ENCODE measurements at places on chromosomes 11 and 22.

DNA sequence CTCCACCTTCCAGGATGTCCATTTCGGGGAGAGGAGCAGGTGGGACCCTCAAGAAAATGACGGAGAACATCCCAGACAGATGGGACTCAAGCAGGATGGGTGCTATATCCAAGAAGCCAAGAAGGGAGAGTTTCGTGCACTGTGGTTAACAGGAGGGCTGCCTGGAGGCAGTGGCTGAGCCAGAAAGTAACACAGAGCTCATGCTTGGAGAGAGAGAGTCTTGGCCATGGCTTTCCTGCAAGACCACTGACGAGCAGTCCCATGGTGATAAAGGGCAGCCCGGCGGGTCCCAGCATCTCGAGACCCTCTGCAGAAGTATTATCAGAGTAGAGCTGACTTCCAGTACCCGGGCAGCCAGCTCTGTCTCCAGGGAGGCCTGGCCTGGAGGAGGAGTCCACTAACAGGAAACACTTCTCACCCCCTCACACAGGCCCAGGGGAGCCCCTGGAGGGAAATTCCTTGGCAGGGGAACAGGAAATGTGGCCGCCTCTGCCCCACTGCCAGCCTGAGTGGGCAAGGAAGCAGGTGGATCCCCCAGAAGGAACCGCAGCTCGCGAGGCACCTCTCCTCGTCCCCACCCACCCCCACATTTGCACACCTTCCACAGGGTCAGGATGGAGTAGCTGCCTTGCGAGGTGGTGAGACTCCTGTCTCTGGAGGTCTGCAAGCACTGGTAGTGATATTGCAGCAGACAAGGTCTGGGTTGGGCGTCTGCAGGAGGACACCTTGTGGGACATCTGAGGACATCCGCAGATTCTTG is 32.2 kb downstream of the CYTH4 start:
- DNase-seq: no peak

DNA sequence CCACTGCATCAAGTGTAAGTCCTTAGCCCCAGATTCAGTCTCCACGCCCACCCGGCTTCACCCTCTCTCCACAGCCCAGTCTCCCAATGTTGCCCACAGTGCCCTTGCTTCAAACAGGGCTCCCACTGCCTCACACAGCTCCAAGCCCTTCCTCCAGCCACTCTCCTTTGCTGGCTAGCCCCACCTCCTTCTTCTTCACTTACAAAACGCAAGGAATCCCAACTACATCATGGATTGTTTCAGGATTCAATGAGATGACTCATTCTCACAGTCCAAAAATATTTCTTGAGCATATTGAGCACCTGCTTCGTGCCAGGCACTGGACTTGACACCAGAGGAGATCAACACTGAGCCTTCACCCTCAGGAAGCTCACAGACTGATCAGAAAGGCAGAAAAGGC is 533.5 kb downstream of the BUD13 start:
- no peak for DNase-seq

GRCh38 chr22:39985383-39986035 is 9.2 kb upstream of the FAM83F start:
- no peak for DNase-seq

- DNase-seq: no peak
Measured at GRCh38 chr11:76798202-76798581, 15.0 kb downstream of the TSKU start.

DNA sequence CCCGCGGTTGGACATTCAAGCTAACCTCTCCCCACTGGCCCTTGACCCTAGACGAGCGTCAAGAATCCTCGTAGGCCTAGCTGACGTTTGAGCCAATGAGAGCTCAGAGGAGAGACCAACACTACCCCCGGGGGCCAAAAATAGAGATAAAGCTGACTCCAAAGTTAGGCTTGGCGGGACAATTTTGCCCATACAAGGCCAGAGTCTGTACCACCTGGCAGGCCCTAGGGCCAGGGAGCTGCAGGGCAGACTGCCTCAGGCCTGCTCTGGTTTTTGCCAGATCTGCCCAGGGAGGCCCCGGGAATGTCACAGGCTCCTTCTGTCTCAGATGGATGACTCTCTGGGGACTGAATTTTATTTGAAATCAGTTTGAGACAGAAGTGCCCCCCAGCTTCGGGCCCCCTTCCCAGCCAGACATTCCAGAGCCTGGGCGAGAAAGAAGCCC is 40.8 kb upstream of the ACCSL start:
- no peak for DNase-seq

DNA sequence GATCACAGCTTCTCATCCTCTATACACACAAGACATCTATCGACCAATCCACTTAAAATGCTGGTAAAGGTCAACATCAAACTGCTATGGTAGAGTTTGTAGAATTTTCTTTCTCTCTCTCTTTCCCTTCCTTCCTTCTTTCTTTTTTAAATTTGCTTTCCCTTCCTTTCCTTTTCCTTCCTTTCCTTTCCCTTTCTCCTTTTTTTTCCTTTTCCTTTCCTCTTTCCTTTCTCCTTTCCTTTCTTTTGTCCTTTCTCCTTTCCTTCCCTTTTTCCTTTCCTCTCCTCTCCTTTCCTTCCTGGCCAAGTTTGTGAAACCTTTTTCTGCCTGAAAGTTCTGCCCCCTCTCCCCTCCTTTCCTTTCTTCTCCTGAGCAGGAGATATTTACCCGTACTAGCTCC is 3.1 kb downstream of the C11orf97 start:
- no peak for DNase-seq

GRCh38 chr11:70713988-70714665 is 315.8 kb downstream of the CTTN start:
- no peak for DNase-seq

DNA sequence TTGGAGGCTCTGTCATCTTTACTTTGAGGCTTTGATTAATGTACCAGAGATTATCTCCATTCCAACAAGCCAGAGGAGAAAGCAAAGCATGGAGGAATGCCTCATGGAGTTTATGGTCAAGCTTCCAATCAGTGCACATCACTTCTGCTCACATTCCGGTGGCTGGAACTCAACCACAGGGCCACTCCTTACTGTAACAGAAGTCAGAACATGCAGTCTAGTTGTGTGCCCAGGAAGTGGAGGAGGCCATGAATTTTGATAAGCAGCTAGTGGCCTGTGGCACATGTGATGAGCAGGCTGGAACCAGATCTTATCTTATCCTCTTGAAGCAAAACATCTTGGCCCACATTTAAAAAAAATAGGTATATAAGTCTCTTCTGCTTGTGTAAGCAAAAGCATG is 258.9 kb upstream of the ARHGAP20 start:
- DNase-seq: no peak

All from posterior cingulate gyrus (tissue), 11 donors.